ENCODE measurements at places on chromosomes 13 and 19. TPM values are rescaled to one million over a fixed set of nuclear protein-coding genes. Genes with fewer than 3 reads are reported as not detected.
A peak's percentile ranks its signal among the peaks of the same experiment; 100 is the strongest.

GRCh38 chr13:24127116-24127631, 33.3 kb upstream of the SPATA13 start:
- no peak for DNase-seq

- DNase-seq: no peak
Measured at GRCh38 chr13:110240352-110240751, 66.6 kb downstream of the COL4A1 start.

The SERPINE3 gene
- total RNA-seq: not detected

DNA sequence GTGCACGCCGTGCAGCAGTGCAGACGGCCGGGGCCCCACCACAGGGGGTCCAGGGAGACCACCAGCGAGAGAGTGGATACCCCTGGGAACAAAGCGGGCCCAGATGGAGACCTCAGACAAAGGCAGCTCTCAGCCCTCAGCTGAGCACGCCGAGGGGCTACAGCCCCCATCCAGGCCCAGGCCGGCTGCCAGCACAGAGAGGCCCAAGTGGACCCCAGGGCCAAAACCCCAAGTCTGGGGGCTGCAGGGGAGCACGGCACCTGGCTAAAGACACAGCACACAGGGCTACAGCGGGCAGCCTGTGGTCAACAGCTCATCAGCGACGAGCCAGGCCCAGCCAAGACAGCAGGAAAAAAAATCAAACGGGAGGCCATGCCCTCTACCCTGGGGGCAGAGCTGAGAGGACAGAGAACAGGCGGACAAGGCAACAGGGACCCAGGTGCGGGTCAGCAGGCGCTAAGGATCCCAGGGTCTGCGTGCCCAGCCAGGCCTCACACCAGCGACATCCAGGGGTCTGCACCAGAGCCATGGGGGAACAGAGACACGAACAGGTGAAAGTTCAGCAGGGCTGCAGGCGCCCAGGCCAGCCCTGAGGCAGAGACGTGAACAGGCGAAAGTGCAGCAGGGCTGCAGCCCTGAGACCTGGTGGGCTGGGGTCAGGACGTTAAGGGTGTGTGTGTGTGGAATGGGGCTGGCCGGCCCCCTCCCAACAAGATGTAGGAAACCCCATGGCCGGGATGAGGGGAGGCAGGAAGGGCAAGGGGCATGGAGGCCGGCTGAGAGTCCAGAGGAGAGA, 34.3 kb downstream of the RASA3 start:
- peak; percentile 57 for DNase-seq

DNA sequence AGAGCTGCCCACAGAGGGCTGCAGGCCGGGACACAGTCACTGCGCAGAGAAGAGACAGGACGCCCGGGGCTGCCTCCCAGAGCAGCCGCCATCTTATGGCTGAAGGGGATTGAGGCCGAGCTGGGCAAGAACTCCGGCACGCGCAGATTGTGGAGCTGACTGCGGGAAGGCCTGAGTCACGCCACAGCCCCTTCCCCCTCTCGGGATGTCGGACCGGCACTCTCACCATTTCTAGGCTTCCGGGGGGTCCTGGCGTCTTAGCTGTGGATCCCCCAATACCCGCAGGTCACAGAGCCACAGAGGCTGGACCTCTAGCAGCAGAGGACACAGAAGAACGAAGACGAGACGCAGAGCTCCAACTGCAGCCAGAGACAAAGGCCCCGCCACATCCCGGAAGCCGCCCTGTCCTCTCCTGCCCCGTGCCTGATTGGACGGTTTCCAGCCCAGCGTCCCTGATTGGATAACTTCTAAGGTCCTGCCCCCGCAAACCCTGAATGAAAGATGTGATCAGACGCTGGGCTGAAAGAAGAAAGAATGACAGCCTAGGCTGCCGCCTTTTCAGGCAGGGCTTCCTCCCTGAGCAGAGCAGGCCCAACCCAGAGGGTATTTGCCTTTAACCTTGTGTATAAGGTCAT, at the start of gene ZNF43:
TSS of gene ZNF43 (minus strand) at position 373 of the 635 bp plus-strand sequence. CDS start at position 229, 144 bp downstream.
- DNase-seq: peak; percentile 99

The NCCRP1 gene
- 0.41 TPM for total RNA-seq

- no peak for DNase-seq
Measured at GRCh38 chr19:49655570-49656455, 9.8 kb downstream of the IRF3 start.

DNA sequence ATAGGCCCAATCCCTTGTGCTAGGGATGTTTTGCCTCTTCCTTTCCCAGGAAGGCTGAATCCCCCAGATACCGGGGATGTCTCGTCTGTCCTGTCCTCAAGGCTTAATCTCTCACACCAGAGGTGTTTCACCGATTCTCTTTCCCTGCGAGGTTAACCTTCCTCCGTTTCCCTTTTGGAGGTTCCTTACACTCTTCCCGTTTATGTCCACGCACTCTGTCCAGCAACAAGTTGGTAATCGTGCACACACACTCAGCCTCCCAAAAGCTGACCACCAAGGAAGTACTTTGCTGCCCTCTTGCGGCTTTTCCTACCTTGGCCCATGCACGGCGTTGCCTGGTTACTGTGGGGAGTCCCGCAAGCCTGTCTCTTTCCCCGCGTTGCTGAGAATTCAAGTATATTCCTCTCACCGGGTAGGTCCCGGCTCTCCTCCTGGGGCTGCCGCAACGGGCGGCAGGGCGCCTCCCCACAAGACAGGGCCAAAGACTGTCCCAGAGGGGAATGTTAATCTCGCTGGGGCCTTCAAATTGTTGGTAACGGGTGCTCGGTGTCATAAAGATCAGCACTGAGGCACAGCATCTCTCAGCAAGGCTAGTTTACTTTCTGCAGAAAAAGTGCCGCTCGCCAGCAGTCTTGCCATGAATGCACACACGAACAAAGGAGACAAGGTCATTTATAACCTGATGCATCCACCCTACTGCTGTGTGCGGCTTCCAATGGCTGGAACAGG, 36.7 kb upstream of the CD177 start:
- no peak for DNase-seq

DNA sequence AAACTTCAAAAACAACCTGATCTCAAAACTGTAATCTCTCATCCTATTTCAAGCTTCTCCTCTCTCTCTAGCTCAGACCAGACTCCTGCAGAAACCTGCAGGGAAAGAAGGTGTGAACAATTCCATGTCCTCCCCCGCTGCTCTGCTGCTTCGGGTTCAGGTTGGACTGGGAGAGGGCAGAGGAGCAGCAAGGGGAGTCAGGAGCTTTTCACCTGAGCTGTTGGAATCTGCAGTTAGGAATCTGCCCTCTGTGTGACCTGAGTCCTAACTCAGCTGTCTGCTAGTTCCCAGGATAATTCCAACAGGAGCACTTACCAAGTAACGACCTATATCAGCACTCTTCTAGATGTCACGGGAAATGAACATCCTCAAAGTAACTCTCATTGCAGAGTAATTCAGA, 118.3 kb downstream of the DNAJC15 start:
- no peak for DNase-seq

The DKKL1 gene
- 1.8 TPM for total RNA-seq

DNA sequence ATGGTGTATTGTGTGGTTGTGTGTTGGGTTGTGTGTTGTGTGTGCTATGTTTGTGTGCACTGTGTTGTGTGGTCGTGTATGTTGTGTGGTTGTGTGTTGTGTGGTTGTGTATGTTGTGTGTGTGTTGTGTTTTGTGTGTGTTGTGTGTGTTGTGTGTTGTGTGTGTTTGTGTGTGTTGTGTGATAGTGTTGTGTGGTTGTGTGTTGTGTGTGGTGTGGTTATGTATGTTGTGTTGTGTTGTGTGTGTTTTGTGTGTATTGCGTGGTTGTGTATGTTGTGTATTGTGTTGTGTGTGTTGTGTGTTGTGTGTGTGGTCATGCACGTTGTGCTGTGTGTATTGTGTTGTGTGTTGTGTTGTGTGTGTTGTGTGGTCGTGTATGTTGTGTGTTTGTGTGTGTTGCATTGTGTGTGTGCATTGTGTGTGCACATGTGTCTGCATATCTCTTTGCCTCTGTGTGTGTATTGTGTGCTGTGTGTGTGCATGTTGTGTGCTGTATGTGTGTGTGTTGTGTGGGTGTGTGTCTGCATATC, 2.9 kb downstream of the C3 start:
- no peak for DNase-seq

GRCh38 chr19:50512999-50513745, 541 bp downstream of the ASPDH start:
- no peak for DNase-seq

All from sigmoid colon (tissue), 7 donors.